ENCODE measurements at places on chromosomes 3 and 15.

GRCh38 chr15:64809649-64810496, 15.6 kb downstream of the PIF1 start:
- peak; percentile 77 for DNase-seq

GRCh38 chr3:36147934-36148558, 232.3 kb upstream of the STAC start:
- DNase-seq, result no peak

DNA sequence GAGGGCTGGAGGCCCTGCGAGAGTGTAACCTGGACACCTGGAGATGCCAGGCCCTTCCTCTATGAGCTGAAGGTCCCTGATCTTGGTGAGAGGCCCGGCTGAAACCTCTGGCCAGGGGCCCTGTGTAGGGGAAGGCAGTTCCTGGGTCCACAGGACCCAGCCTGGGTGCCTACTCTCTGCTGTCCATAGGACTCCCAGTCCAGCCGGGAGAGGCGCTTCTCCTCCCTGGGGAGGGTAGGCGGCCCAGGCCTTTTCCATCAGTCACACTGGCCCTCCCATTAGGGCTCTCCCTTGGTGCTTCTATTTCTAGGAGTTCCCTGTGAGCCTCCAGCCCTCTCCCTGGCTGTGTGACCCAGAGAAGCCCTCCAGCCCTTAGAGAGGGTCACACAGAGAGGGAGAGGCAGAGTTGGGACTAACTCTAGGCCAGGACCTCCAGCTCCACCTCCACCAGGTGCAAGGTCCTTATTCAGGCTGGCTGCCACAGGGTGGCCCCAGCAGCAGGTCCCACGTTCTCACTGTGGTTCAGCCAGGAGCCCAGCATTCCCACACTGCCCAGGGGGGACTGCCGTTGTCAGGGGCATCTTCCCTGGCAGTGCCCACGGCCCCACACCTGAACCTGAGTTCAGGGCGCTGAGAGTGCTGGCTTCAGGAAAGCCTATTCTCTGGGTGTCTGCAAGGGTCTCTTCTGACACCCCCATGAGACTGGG, 146.8 kb downstream of the SMAD6 start:
- no peak for DNase-seq

GRCh38 chr3:157086060-157086750, 73.7 kb downstream of the CCNL1 start:
- DNase-seq, result no peak

DNA sequence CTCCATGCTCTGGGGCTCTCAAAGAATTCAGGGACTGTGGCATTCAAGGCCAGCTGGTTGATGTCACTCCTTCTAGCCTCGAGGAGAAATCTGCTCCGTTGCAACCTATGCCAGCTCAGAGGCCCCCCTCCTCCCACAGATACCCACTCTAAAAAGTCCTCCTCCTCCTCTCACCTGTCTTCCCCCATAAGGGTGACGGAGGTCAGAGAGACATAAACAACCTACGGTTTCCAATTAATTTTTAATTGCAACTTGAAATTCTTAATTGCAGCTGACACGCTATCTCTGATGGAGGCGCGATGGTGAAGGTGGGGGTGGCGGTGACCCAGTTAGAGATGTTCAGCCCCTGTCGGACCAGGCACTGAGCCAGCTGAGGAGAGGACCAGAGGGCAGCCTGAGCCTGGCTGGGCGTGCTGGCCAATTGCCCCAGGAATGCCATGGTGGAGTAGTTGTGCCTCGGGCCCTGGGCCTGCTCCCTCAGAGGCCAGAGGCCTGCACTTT, 43.2 kb upstream of the INSYN1 start:
- DNase-seq, result no peak

GRCh38 chr3:76502076-76502475, 537.8 kb upstream of the ROBO2 start:
- DNase-seq, result no peak

DNA sequence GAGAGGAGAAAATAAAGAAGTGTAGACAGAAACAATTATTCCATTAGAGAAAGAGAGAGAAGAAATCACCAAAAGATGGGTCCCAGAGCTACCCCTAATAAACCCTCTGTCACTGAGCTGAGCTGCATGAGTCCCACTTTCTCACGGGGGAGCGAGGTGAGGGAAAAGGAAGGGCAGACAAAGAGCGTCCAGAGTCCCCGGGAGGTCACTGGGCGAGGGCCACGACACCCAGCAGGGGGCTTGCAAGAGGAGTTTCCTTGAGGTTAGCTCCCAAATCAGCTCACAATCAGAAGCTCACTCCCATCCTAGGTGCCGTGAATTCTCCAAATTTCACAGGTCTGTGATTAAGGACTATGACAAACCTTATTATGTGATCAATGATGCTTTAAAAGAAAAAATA, 62.3 kb downstream of the XXYLT1 start:
- no peak for DNase-seq

- peak; percentile 44 for DNase-seq
These were observed at the start of gene GRM2 for GRCh38 chr3:51706788-51707731. TSS of gene GRM2 (plus strand) at chr3:51707068. CDS start at chr3:51708984, 1,916 bp downstream.

DNA sequence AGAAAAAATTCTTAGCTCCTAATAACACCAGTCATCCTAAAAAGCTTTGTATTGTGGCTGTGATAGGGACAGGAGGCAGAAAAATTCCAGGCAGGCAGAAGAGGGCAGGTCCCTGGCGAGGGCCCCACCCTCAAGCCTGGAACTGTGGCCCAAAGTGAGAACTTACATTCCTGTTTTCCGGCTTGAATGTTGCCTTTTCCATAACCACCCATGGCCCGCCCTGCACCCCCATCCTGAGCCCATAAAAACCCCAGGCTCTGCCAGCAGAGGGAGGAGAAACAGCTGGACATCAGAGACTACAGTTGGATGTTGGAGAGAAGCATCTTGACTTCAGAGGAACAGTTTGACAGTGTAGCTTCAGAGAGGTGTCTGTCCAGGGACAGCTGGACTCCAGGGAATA, 37.3 kb downstream of the SLCO2A1 start:
- no peak for DNase-seq

DNA sequence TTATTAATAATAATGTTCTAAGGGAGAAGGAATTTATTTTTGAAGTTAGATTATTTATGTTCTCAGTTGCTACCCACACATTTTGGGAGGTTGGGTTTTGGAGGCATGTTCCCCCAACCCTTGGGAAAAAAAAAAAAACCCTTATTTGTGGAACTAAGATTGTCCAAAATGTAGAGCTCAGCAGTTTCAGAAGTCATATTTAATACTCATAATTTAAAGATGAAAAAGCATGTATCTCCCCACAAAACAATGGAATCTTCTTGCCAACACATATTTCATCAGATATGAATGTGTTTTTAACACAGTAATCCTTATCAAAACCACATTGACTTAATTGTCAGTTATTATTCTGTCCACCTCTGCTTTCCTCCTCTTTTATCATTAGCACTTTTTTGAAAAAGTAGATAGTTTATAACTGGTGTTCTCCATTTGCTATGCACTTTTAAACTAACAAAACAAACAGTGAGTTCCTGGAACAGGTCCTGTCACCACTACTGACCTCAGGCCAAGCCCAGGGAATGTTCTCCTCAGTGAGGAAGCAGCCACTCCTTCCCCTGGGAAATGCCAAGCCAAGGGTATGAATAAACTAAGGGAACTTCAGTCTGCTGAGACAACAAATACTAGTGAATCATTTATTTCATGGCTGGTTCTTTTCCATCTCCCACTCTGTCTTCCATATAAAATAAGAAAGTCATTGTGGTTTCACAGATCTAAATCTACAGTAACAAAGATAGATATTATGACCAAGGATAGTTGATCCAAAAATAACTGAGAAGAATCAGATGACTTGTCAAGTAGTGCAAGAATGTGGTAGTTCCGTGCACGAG, 414.4 kb upstream of the ALCAM start:
- no peak for DNase-seq

DNA sequence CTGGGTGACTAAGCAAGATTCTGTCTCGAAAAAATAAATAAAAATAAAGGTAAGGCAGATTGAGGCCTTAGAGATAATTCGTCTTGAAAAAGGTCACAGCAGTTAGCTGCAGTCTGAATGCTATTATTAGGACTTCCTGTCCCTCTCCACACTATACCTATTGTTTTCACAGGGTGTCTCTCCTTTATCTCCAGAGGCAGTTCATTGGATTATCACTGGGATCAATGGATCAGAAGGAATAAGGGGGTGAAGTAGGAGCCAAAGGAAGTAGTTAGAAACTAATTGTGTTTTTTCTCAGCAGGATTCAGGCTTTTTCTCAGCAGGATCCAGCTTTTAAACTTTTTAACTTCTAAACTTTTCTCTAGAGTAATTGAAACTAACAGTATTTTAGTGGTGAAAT, 326.9 kb downstream of the IL5RA start:
- no peak for DNase-seq

- no peak for DNase-seq
These were observed 11.5 kb downstream of the SLC51A start for GRCh38 chr3:196227629-196228493.

GRCh38 chr3:183500981-183501704, 54.4 kb downstream of the KLHL6 start:
- DNase-seq, result no peak

DNA sequence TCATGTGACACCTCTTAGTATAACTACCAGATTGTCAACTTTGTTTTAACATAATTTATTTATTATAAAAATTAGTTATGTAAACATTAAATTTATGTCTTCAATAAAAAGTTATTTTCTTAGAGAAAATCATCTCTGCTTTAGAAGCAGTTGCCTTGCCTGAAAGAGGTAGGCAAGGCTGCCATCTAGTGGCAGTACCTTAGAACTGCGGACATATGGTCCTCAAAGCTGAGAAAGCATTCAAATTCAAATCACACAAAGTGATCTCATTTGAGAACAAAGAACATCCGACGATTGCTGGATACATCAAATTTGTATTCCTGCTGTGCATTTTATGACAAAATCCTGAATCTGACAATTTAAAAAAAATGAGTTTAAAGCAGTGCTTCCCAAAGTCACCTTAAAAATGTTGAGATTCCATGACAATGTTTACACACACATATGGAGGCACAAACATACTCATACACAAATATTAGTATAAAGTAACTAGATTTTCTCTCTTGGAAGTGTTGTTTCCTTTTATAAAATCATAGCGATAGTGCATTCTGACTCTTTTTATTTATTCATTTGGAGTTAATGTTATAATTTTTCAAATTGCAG, 617.4 kb downstream of the CADM2 start:
- DNase-seq, result peak; percentile 34

GRCh38 chr3:2599471-2599870, 500.8 kb downstream of the CNTN4 start:
- DNase-seq, result no peak

GRCh38 chr15:59360896-59361295, 11.8 kb downstream of the MYO1E start:
- no peak for DNase-seq

DNA sequence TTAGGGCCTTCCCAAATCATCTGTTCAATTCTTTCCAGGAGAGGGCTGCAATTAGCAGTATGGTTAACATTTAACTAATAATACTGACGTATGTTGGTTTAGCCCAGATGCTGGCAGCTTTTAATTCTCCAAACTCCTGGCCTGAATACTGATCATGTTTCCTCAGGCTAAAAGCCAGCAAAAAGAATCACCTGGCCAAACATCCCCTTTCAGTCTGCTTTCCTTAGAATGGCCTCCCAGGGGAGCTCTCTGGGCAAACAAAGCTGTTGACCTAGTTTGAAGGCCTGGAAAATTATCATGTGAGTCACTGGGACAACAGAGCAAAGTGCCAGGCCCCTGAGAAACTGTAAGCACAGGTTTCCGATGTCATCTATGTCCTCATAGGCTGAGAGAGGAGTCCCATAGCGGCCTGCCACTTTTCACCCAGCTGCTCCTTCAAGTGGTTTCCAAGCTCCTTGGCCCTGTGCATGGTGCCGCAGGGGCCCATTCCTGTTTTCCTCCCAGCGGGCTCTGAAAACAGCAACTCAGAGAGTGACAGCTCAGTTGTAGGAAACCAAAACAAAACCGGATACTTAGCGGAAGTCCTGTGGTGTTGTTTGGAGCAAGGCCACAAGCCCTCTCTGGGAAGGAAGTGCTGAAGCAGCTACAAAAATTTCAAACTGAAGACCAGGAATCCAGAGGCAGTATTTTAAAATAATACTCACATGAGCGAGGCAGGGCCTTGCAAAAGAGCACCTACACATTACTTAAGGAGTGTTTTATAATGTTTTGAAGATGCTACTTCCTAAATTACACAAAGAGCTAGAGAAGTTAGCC, 36.5 kb upstream of the RAB11A start:
- no peak for DNase-seq

GRCh38 chr3:124248471-124249028, 256.6 kb upstream of the ROPN1 start:
- DNase-seq, result no peak

DNA sequence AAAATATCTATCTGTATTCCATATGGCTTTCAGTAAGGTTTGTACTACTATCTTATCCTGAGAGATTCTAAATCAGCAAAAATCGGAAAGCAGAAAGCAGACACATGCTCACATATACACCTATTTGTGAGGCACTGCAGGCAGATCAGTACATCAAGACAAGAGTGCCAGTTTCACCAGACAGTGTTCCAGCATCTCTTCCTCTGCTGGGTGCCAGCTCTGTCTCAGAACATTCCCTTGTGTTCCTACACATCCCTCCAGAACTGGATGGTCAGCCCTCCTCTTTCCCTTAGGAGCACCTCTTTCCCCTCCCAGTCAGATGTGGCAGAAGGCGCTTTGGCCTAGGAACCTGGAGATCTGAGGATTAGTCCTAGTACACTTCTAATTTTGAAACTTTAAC, 121.3 kb upstream of the IL12A start:
- DNase-seq, result no peak

DNA sequence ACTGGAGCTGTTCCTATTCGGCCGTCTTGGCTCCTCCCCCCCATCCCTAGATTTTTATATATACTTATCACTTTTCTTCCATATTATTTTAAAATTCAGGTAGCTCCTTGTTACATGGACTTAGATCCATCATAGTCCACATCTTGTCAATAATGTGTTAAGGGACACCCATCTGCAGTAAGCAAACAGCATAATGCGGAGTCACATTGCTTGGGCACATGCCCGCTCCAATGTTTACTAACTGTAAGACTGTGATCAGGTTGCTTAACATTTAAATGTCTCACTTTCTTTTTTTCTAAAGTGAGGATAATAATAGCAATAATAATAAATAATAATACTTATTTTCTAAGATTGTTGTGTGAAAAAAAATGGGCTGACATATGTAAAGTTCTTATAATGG, 303.2 kb upstream of the SOX14 start:
- DNase-seq, result no peak

GRCh38 chr3:127953091-127954035, 38.3 kb downstream of the KBTBD12 start:
- DNase-seq, result no peak

- DNase-seq, result no peak
These were observed 11.5 kb downstream of the CDAN1 start for GRCh38 chr15:42725331-42725903.

DNA sequence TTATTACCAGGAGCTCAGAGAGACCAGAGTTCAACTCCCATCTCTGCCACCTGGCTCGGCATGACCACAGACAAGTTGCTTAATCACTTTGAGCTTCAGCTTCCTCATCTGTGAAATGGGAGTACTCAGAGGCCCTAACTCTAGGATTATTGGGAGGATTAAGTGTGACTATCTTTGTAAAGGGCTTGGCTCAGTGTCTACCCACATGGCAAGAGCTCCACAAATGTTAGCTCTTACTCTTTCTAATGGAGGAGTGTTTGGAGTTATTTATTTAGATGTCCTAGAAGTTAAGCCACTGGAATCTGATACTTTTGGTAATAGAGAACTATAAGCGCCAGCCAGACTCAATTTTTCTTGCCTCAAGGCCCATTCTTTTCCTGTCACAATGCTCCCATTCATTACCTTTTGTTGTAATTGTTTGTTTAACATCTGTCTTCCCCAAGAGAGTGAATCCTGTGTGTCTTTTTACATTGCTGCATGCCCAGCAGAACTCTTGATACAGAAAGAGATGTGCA, 12.3 kb upstream of the LMCD1 start:
- DNase-seq, result no peak

- no peak for DNase-seq
These were observed 42.1 kb downstream of the CDCP1 start for GRCh38 chr3:45103753-45104714.

All from activated CD4-positive, CD25-positive, alpha-beta regulatory T cell treated with anti-CD3 and anti-CD28 coated beads, Interleukin-2, amount 50 U/mL, for 72 hours (primary cell).